ENCODE measurements at places on chromosomes 12 and 14. TPM values are rescaled to one million over a fixed set of nuclear protein-coding genes. Genes with fewer than 3 reads are reported as not detected.
A peak's percentile ranks its signal among the peaks of the same experiment; 100 is the strongest.

DNA sequence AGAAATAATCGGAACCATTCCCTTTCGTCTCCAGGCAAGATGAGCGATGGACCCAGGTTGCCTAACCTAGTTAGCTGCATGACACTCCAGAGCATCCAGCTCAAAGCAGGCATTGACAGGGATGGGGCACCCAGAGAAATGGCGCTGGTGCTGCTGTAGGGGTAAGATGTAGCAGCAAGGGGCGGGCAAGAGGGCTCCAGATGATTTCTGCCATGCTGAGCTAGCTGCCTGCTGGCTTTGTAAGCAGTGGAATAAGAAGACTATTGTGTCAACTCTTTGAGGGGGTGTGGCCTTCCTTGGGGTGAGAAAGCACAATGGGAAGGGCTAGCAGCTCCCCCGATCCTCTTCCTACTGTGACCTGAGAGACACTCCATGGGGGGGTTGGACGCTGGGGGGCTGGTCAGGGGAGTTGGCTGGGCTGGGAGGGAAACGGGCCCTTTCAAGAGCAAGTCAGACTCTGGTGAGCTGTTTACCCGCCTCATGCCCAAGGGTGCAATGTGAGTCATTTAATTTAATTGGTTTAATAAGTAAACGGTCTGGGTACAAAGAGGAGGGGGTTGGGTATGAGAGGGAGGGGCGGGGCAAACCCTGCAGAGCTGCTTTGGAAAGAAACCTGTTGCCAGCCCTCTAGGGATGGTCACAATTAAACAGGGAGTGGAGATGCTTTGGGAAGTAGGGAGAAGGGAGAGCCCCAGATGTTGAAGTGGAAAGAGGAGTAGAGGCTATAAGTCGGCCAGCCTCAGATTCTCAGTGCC lies 50.5 kb downstream of the B4GALNT3 start:
- no peak overlapping the region for H3K4me3 ChIP-seq
- no peak for DNase-seq
- no peaks in the 10 kb centered on the region for H3K36me3 ChIP-seq
- peaks cover 6% of the 10 kb centered on the region for H3K27me3 ChIP-seq
- H3K4me1 ChIP-seq, result no peaks in the 10 kb centered on the region

DNA sequence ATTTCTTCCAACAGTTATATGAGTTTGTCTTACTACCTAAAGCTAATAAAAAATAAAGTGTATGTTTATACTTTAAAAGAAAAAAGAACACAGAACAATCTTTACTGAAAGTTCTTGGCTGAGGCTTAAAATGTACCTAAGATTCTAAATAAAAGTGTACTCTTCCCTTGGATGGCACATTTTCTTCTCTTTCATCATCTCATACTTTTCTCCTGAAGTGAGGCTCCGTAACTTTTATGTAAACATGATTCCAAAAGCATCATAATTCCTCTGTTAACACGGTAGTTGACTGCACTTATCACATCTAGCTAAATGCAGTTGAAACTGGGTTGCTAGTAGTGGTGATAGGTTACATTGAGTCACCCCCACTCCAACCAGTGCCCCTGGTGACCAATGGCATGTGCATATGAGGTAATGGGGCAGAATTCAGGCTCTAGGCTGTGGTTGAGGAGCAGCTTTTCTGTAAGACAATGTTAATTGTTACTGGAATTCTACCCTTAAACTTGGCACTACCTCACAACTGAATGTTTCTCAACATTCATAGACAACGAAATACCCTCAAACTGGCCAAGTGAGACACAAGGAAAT lies 38.4 kb downstream of the WASHC3 start:
- H3K27me3 ChIP-seq, result no peaks in the 10 kb centered on the region
- no peak for DNase-seq
- peaks cover 8% of the 10 kb centered on the region for H3K36me3 ChIP-seq
- no peak overlapping the region for H3K4me3 ChIP-seq
- peaks cover 2% of the 10 kb centered on the region for H3K4me1 ChIP-seq
- no peak overlapping the region for H3K27ac ChIP-seq

- H3K27me3 ChIP-seq, result peaks cover 8% of the 10 kb centered on the region
- H3K4me3 ChIP-seq, result no peak overlapping the region
- no peak for DNase-seq
Observed at GRCh38 chr14:31945701-31946100, 131.4 kb upstream of the ARHGAP5 start.

- no peaks in the 10 kb centered on the region for H3K36me3 ChIP-seq
- no peak for DNase-seq
- peaks cover 5% of the 10 kb centered on the region for H3K27me3 ChIP-seq
- peaks cover 54% of the 10 kb centered on the region for H3K4me1 ChIP-seq
Observed at GRCh38 chr12:4112734-4113325, 160.7 kb upstream of the CCND2 start.

GRCh38 chr12:95533985-95534384 lies 17.3 kb downstream of the USP44 start:
- no peak for DNase-seq
- no peaks in the 10 kb centered on the region for H3K27me3 ChIP-seq
- H3K36me3 ChIP-seq, result peaks cover 4% of the 10 kb centered on the region
- H3K4me1 ChIP-seq, result peaks cover 24% of the 10 kb centered on the region

GRCh38 chr14:68401855-68402254 lies 391.0 kb downstream of the ZFP36L1 start:
- H3K27ac ChIP-seq, result no peak overlapping the region
- no peaks in the 10 kb centered on the region for H3K27me3 ChIP-seq
- no peak overlapping the region for H3K4me3 ChIP-seq

GRCh38 chr12:53786411-53786810 lies 34.6 kb upstream of the CISTR start:
- H3K4me3 ChIP-seq, result no peak overlapping the region
- no peaks in the 10 kb centered on the region for H3K36me3 ChIP-seq
- H3K4me1 ChIP-seq, result no peaks in the 10 kb centered on the region
- H3K27ac ChIP-seq, result no peak overlapping the region

GRCh38 chr14:67734675-67735074 lies 33.0 kb downstream of the RDH12 start:
- no peak for DNase-seq
- H3K36me3 ChIP-seq, result no peaks in the 10 kb centered on the region
- no peaks in the 10 kb centered on the region for H3K27me3 ChIP-seq
- no peak overlapping the region for H3K4me3 ChIP-seq

DNA sequence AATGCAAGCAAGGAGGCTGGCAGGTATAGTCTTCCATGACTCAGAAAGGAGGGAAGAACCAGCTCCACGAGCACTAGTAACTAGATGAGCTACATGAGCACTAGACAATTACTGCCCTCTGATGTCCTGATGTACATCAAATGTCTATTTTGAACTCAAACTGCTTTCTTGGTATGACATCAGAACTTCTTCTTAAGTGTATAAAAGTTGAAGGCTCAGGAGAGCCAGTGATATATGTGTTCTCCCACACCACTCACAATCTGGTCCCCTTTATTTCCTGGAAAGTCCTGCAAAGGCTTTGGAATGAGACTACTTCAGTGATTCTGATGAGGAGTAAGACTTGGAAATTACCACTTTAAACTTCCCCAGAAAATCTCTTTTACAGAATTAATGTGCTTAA lies 18.5 kb upstream of the DHRS7 start:
- H3K27me3 ChIP-seq, result no peaks in the 10 kb centered on the region
- DNase-seq, result no peak
- peak overlapping the region; percentile 88 for H3K27ac ChIP-seq
- no peaks in the 10 kb centered on the region for H3K36me3 ChIP-seq

Gene RD3L
- total RNA-seq, result not detected

Gene HOXC10
- not detected for total RNA-seq

DNA sequence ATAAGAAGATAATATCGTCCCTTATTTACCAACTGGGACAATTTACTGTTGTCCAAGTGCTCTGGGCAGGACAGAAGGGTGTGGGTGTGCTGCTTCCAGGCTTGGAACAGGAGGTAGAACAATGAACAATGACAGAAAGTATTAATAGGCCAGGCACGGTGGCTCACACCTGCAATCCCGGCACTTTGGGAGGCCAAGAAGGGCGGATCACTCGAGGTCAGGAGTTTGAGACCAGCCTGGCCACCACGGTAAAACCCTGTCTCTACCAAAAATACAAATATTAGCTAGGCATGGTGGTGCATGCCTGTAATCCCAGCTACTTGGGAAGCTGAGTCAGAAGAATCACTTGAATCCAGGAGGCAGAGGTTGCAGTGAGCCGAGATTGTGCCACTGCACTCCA lies 2.5 kb downstream of the IFI27 start:
- peaks cover 18% of the 10 kb centered on the region for H3K27me3 ChIP-seq
- H3K27ac ChIP-seq, result no peak overlapping the region
- H3K36me3 ChIP-seq, result no peaks in the 10 kb centered on the region
- H3K4me3 ChIP-seq, result no peak overlapping the region

GRCh38 chr14:90593254-90594040 lies 196.6 kb downstream of the CALM1 start:
- H3K36me3 ChIP-seq, result no peaks in the 10 kb centered on the region
- no peak for DNase-seq
- H3K4me1 ChIP-seq, result no peaks in the 10 kb centered on the region
- no peak overlapping the region for H3K27ac ChIP-seq

DNA sequence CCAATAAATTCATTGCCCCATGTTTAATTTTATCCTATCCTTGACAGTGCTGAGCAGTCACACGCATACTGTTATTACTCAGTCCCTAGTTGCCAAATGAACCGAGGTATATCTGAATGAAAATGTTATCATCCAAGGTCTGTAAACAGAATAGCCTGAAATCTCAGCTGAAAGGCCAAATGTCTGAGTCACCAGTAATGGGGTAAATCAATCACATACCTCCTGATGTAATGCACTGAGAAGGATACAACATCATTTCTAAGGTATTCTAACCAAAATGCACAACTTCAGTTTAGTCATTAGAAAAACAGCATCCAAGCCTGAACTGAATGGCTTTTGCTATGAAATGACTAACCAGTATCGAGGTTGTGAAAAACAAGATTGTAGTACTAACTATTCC lies 228.6 kb downstream of the DPF3 start:
- no peak overlapping the region for H3K4me3 ChIP-seq
- H3K27ac ChIP-seq, result no peak overlapping the region
- peaks cover 5% of the 10 kb centered on the region for H3K4me1 ChIP-seq
- H3K27me3 ChIP-seq, result peaks cover 9% of the 10 kb centered on the region
- peaks cover 4% of the 10 kb centered on the region for H3K36me3 ChIP-seq

DNA sequence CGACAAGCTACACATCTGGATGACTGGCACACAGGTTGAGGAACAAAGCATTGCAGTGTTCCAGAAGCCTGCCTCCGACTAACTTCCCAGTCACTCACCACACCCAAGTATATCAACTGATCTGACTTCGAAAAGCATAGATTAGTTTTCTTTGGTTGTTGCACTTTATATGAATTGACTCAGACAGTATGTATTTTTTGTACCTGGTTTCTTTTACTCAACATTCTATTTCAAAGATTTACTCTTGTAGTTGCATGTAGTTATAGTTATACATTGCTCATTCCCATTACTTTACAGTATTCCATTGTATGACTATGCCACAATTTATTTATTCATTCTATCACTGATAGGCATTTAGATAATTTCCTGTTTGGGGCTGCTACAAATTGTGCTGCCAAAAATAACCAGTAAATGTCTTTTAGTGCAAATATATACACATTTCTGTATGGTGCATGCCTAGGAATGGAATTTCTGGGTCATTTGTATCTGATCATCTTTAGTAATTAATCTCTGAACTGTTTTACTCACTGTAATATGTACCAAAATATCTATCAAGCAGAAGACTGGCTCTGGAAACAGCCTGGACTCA lies 17.8 kb downstream of the PLCZ1 start:
- H3K4me1 ChIP-seq, result no peaks in the 10 kb centered on the region
- DNase-seq, result no peak
- no peak overlapping the region for H3K27ac ChIP-seq
- H3K36me3 ChIP-seq, result no peaks in the 10 kb centered on the region
- no peak overlapping the region for H3K4me3 ChIP-seq
- H3K27me3 ChIP-seq, result no peaks in the 10 kb centered on the region

- H3K27ac ChIP-seq, result no peak overlapping the region
- no peak overlapping the region for H3K4me3 ChIP-seq
- peaks cover 4% of the 10 kb centered on the region for H3K4me1 ChIP-seq
- H3K27me3 ChIP-seq, result no peaks in the 10 kb centered on the region
- no peaks in the 10 kb centered on the region for H3K36me3 ChIP-seq
- no peak for DNase-seq
Observed at GRCh38 chr12:108738170-108738569, 6.9 kb upstream of the CORO1C start.

DNA sequence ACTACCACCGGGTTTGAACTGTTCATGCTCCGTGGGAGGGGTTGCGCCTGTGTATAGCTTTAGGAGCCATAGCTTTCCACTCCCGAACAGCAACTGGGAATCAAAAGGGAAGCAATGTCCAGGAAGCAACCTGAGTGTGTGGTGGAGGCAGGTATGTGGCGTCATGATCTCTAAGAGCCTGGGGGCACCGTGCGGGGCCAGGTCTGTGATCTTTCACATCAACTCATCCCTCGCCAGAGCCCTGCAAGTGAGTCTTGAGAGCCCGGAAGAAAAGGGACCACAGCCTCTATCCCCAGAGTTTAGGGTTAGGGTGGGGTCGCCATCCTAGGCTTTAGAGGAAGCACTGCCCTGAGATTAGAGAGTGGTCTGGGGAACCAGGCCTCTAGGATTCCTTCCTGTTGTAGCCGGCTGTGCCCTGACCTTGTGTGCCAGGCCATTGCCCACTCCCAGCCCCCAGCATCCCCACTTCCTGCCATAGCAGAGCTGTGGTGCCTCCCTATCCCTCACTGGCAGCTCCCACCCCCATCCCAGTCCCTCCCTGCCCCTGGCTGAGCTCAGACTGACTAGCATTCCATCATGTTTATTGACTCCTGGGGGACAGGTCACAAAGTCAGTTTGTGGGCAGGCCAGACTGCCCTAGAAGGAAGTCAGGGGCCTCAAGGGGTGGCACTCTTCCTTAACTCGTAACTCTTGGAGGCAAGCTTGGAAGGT lies 745 bp upstream of the ADCY4 start:
- H3K4me1 ChIP-seq, result peaks cover 39% of the 10 kb centered on the region
- no peak for DNase-seq
- H3K4me3 ChIP-seq, result no peak overlapping the region
- H3K27me3 ChIP-seq, result peaks cover 46% of the 10 kb centered on the region

Gene MMP19
- total RNA-seq, result not detected

GRCh38 chr12:77734214-77734883 lies 96.3 kb upstream of the NAV3 start:
- no peak overlapping the region for H3K27ac ChIP-seq
- H3K4me3 ChIP-seq, result no peak overlapping the region
- H3K4me1 ChIP-seq, result no peaks in the 10 kb centered on the region
- H3K36me3 ChIP-seq, result no peaks in the 10 kb centered on the region

GRCh38 chr14:67480011-67480410 lies 8.5 kb downstream of the TMEM229B start:
- H3K27me3 ChIP-seq, result no peaks in the 10 kb centered on the region
- H3K4me3 ChIP-seq, result no peak overlapping the region
- H3K4me1 ChIP-seq, result peaks cover 23% of the 10 kb centered on the region
- no peak for DNase-seq
- no peak overlapping the region for H3K27ac ChIP-seq

- H3K27ac ChIP-seq, result no peak overlapping the region
- H3K4me3 ChIP-seq, result no peak overlapping the region
- no peaks in the 10 kb centered on the region for H3K36me3 ChIP-seq
- H3K4me1 ChIP-seq, result no peaks in the 10 kb centered on the region
- no peak for DNase-seq
Observed at GRCh38 chr14:100892496-100893227, 10.9 kb downstream of the RTL1 start.

GRCh38 chr12:117404203-117404853 lies 42.9 kb upstream of the NOS1 start:
- H3K36me3 ChIP-seq, result no peaks in the 10 kb centered on the region
- H3K27me3 ChIP-seq, result no peaks in the 10 kb centered on the region
- H3K27ac ChIP-seq, result no peak overlapping the region
- H3K4me1 ChIP-seq, result no peaks in the 10 kb centered on the region
- no peak for DNase-seq
- H3K4me3 ChIP-seq, result no peak overlapping the region

Data from activated naive CD8-positive, alpha-beta T cell treated with anti-CD3 and anti-CD28 coated beads for 36 hours (primary cell).